ENCODE measurements at places on chromosomes 2 and 18.
A peak's percentile ranks its signal among the peaks of the same experiment; 100 is the strongest.

GRCh38 chr2:23505984-23506380, 121.0 kb downstream of the KLHL29 start:
- no peak for DNase-seq

- DNase-seq, result peak; percentile 16
These were observed 552.3 kb downstream of the KCNJ3 start for GRCh38 chr2:155250800-155251199.

DNA sequence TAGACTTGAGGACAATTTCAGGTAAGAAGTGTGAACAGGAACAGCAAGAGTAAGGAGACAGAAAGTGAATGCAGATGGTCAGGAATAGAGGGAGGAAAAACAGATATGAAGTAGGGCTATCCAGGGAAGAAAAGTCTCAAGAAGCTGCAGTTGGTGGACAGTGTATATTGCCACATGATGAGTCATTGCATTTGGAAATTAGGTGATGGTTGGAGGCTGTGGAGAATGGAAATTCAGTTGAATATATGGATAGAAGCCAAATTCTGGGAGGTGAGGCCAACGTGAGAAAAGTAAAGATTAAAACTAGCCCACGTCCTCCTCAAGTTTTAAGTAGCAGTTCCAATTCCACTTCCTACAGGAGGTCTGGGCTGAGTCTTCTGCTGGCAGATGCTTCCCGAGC, 158.4 kb downstream of the UBE2E3 start:
- no peak for DNase-seq

DNA sequence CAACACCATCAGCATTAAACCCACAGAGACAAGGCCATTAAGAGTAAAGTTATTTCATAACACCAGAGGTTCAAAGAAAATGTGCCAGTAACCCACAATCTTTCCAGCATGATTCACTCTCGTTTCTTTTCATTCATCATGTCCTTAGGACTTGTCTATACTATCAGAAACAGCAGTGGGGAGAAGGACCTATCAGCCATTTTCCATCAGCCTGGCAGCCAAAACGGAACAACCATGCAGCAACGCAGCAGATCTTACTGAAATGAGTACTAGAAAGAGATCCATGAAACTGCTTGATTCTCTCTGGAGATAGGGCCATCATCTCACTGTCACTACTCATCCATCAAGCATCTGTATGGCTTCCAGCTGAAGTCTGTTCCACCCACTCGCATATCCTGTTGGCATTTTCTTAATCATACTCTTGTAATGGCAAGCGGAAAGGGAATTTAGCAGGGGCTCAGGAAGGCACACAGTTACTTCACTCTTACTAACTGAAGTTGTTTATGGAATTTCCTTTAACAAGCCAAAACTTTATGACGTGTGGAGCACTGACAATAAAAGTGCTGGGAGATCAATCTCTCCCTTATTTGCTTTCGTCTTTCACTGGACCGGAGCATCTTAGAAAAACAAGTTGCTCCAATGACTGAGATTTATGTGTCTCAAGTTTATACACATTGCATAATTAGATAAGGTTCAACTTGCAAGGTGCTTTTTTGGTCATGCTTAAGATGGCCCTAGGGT, 69.7 kb downstream of the EPHA4 start:
- no peak for DNase-seq

DNA sequence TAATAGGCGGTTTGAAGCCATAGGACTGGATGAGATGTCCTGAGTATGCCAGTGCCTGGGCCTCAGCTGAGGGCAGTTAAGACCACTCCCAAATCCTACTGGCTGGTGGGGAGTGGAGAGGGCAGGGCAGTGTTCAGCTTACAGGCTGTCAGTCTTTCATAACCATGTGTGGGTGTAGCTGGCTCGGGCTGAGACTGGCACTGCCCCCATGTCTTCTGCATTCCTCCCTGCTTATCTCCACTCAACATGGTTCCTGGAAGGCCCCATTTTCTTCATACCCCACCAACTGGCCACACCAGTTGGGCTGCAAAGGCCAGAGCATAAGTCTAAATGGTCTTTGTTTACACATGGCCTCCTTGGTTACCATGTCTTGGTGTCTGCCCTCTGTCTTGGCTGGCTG, 17.2 kb upstream of the IL37 start:
- no peak for DNase-seq

DNA sequence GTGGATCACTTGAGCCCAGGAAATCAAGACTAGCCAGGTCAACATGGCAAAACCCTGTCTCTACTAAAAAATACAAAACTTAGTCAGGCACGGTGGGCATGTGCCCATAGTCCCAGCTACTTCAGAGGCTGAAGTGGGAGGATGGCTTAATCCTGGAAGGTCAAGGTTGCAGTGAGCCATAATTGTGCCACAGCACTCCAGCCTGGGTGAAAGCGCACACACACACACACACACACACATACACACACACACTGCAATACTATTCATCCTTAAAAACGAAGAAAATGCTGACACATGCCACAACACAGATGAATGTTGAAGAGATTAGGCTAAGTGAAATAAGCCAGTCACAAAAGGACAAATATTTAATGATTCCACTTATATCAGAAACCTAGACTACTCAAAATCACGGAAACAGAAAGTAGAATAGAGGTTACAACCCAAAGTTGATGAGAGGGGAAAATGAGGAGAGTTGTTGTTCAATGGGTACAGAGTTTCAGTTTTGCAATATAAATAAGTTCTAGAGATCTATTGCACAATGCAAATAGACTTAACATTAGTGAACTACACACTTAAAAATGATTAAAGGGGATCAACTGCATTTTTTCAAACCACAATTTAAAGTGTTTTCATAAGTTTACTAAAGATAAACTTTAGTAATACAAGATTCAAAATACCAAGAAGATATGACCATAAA, 114.5 kb downstream of the USP34 start:
- DNase-seq, result no peak

GRCh38 chr2:18362696-18363095, 197.8 kb downstream of the RDH14 start:
- DNase-seq, result no peak

DNA sequence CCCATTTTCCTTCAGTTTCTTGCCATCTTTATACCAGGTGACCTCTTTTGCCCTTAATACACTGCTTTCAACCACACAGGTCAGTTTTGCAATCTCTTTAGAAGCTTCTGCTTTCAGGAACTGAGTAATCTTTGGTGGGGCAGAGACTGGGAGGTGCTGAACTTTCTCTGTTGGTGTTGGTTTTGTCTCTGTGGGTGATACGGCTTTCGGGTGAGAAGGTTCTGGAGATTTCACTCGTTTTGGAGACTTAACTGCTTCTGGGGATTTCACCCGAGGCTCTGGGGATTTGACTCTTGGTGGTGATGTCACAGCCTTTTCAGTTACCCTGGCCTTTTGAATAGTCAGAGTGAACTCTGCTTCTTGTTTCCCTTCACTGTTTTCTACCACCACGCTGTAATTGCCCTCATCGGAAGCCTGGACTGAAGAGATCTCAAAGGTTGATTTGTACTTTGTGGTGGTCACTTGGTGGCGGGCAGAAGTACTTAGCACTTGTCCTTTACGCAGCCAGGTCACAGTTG, 50.4 kb downstream of the PLEKHA3 start:
- no peak for DNase-seq

DNA sequence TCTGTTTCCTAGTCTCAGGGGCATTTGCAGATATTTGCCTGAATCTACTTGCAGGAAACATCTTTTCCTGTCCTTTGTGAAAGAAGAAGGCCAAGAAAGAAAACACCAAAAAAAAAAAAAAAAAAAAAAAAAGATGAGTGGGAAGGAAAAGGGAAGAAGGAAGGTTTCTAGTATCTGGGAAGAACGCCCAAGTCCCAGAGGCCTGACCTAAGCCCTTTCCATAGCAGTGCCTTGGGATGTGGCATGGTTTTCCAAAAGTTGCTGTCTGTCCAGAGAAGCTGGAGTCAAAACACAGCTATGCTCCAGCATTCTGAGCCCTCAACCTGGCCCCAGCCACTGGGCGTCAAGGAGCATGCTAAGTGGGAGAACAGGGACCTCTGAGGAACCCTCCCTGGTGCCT, 123.5 kb downstream of the INHBB start:
- DNase-seq, result no peak

DNA sequence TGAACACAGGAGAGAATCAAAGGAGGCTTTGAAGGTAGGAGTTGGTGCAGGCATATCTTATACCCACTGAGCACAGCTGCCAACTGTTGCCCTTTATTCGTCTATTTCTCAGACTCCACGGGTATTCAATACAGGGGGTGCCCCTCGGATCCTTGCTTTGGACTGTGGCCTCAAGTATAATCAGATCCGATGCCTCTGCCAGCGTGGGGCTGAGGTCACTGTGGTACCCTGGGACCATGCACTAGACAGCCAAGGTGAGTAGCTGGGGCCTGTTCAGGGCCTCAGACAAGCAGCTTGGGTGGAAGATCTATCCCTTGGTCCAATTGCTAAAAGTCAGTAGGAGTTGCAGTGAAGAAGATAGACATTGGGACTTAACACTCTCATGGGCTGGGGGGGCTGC, 5.2 kb downstream of the CAD start:
- DNase-seq, result no peak

DNA sequence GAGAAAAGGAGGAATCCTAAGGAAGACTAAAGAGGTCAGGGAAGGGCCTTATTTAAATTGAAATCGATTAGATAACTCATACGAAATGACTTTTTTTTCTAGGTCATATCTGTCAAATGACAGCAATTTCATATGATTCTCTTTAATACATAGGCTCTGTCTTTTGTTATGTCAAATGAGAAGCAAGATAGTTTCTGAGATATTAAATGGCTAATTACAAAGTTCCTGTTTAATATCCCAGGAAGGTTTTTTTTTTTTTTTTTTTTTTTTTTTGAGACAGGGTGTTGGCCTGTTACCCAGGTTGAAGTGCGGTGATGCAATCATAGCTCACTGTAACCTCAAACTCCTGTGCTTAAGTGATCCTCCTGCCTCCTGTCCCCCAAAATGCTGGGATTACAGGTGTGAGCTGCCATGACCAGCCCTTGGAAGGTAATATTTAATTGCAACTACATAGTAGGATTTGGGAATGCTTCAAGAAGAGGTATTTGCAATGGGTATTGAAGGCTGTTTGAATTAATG, 48.0 kb upstream of the RMND5A start:
- DNase-seq, result no peak

GRCh38 chr2:157508676-157509075, 64.8 kb upstream of the CYTIP start:
- DNase-seq, result no peak

- no peak for DNase-seq
These were observed 165.2 kb upstream of the COL3A1 start for GRCh38 chr2:188808947-188809355.

GRCh38 chr2:188280811-188281222, 10.9 kb upstream of the GULP1 start:
- peak; percentile 30 for DNase-seq

DNA sequence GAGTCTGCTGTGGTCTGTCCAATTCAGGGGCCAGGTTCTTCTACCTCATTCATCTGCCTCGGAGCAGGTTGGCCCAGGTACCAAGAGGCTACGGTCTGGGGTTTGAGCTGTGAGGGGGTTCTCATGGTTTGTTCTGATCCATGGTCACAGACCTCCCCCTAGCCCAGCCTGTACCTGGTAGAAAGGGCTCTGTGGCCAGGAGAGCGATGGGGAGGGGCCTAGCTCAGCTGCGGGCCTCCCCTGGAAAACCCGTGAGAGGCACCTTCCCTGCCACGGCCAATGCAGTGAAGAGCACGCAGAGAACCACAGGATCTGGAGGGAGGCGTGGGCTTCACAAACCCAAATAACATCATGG, 19.6 kb upstream of the ALLC start:
- no peak for DNase-seq

DNA sequence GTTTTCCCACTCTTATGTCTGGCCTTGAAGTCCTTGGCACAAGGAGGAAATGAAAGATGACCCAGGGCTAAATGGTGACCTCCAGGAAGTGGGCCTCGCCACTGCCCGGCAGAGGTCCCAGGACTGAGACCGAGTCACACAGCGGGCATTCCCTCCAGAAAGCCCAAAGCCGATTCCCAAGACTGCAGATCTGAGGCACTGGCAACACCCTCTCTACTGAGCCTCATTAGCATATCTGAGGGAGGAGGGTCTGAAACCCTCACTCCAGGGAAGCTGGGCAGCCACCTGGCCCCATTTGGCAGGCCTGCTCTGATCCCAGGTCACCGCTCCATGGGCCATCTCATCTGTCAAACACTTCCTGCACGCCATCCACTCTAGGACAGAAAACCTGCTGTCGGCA, 29.1 kb downstream of the FAM178B start:
- no peak for DNase-seq

GRCh38 chr2:201642579-201643215, 606 bp downstream of the TMEM237 start:
- peak; percentile 82 for DNase-seq

DNA sequence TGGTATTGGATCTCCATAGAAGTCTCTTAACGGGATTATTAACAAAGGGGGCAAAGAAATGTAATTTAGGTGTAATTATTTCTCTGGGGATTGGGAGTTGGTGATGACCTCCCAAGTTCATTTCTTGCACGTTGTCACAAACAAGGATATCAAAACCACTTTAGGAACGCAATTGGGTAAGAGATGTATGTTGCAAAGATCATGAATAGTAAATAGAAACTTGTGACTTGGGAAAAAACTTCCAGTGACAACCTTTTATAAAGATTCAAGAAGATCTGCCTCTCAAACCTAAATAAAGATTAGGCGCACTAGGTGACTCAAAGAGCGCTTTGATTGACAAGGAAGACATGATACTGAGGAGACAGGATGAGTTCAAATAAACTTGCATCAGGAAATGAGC, 127.8 kb upstream of the TRIB2 start:
- DNase-seq, result no peak

DNA sequence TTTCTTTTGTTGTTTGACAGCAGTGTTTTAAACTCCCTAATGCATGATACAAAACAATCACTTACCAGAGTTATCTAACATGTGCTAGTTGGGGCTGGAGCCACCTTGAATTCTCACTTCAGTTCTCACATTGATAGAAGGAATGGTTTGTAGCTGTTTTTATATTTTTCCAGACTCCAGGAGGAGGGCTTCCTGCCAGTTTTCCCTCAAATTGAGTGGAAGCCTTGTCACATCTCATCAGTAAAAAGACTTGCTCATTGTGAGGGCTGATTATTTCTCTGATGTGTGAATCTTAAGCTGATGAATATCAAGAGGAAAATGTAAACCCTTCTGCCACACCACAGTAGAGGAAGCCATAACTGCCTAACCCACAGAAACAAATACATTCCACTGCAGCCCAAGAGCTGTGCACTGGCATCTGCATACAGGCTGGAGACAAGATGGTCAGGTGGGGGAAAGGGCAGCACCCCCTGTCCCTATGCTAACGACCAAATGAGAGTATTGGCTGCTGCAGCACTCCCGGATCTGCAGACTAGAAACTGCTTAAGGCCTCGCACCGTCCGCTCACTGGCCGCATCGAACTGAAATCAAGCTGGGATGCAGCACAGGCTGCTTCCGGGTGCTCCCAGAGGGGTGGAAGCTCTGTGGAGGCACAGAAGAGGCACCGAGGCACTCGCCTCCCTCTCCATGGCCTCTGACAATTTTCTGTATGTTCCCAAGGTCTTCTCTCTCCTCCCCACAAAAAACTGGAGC, 73.7 kb upstream of the TPO start:
- DNase-seq, result no peak

GRCh38 chr18:12034241-12035100, 53.2 kb downstream of the IMPA2 start:
- no peak for DNase-seq

- no peak for DNase-seq
These were observed 65.4 kb upstream of the DNAJC10 start for GRCh38 chr2:182650704-182651103.

- DNase-seq, result no peak
These were observed 426.2 kb downstream of the ERBB4 start for GRCh38 chr2:212112401-212112800.

Measured in HuH-7 (cell line).